ENCODE measurements at places on chromosomes 1 and 21.

DNA sequence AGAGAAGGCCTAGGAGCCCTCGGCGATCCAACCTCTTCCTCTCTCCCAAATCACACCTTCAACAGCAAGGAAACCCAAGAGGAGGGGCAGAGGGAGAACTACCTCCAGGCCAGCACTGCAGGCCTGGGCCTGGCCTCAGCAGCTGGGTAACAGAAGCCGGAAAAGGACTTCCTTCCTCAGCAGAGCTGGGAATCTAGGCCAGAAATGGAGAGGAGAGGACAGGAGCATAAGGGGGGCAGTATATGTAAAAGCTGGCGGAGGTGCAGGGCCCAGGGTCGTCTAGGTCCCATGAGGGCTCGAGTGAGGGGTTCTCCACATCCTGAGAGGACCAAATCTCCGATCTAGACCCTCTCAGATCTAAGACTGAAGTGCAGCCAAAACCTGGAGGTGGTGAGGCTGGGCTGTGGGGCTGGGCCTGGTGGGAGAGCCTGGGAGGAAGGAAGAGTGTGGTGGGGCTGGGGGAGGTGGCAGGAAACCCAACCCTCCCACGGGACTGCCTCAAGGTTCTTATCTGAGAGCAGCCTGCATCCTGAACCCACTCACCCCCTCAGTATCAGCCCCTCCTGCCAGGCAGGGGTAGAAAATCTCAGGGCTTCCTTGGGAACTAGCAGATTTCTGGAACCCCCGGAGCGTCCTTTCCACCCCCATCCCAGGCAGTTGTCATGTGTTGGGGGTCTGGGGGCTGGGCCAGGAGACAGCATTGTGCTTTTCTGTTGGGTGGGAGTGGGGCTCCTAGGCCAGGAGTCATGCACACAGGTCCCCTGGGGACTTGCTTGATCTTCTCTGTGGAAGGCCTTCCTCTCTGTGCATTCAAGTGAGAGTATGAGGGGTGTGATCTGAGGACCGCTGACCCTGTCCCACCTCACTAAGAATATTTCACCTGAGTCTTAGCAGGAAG is 33.0 kb downstream of the PIK3C2B start:
- no peak for DNase-seq

DNA sequence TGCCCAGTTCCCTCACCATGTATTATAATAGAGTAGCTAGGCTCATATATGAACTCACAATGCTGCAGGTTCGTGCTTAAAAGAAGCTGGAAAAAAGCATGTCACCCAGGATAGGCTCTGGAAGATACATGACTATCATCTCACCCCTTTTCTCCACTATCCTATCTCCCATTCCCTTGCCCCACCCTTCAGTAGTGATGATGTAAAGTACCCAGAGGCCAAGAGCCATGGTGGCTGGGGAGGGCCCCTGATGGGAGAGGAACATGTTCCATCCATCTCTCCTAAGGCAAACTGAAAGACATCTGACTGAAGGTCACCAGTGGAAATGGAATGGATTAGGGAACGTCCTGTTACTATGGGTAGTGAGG is 20.3 kb upstream of the RBBP5 start:
- DNase-seq: no peak

DNA sequence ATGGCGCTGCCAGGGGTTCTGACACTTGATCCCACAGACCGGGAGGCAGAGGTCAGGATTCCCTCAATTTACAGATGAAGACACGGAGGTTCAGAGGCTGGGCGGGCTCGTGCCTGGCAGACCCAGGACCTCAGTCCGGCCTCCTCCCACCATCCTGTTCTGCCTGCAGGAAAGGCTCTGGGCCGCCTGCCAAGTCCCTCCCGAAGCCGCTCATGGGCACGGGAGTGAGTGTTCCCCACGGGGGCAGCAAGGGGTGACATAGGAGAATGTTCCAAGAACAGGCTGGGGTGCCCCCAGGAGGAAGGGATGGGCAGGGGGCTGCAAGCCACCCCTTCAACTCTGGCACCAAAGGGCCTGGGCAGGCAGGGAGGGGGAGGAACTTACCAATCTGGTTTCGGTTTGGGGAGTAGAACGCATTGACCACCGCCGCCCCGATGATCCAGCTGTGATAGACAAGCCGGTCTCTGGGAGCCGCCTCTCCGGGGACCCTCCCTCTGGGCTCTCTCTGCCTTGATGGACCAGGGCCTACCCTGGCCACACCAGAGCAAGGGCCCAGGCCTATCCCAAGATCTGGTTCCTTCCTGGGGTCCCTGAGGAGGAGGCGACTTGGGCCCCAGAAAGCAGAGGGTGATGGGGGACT is 7.5 kb downstream of the PRXL2B start:
- DNase-seq: no peak

- DNase-seq: no peak
These were observed 2.6 kb downstream of the FNDC5 start for GRCh38 chr1:32868085-32868484.

DNA sequence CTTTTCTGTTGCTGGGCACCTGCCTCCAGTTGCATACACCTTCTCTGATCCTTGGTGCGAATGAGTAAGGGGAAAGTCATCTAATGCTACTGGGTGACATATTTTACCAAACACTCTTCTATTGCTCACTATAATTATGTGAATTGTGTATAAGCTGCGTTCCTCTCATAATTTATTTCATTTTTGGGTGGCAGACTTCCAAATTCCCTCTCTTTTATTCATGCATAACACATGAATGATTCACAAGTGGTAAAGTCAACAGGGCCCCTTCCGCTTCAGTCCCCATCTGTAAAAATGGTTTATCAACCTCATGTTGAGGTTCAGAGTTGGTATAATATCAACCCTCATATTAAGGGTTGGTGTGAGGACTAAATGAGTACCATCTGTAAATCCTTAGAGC is 3.2 kb upstream of the QSOX1 start:
- DNase-seq: no peak

DNA sequence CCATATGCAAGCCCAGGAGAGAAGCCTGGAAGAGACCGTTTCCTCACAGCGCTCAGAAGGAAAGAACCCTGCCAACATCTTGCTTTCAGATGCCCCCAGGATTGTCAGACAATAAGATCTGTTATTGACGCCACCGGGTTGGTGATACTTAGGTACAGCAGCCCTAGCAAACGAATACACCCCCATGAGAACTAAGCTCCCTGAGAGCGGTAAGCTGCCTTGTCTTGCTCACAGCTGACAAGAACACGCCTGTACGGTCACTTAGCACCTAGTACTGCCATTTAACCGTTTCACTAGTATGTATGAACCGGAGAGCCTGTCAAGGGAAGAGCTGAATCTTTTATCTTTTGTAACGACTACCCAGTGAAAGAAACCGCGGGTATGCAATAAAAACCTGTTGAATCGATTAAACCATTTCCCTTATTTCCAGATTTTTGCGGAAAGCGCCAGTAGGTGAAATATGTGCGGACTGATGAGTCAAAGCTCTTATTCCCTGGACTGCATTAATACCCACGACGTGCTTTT is 619 bp upstream of the ZBTB8B start:
- no peak for DNase-seq

DNA sequence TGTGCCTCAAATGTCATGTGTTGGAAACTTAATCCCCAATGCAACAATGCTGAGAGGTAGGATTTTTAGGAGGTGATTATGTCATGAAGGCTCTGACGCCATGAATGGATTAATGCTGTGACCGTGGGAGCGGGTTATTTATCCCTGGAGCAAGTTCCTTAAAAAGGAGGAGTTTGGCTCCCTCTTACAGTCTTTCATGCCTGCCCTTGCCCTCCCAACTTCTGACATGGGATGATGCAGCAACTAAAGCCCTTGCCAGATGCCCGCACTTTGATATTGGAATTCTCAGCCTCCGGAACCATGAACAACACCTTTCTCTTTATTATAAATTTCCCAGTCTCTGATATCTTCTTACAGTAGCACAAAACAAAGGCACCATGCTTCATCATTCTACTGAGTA is 685.3 kb upstream of the CHRM3 start:
- no peak for DNase-seq

- no peak for DNase-seq
These were observed 153.1 kb upstream of the CXADR start for GRCh38 chr21:17359781-17360180.

DNA sequence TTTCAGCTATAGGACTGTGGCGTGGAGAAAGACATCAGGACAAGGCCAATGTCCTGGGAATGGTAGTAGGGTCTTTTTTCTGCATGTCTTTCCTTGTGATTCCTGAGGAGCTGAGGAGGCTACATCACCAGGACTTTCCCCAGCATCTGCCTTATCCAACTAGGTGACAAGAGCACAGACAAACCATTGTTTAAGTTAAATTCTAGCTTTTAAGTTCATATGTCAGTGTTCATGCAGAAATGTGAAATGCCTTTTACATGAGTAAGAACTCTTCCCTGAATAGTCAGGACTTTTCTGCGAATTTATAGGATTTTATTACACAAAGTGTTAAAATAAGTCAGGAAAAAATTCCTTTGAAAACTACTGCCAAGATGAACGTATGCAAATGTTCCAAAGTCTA is 154.2 kb downstream of the PTGER3 start:
- DNase-seq: no peak

GRCh38 chr1:155463865-155464650 is 98.5 kb downstream of the ASH1L start:
- DNase-seq: no peak

GRCh38 chr1:36006941-36007500 is 76.1 kb downstream of the AGO3 start:
- no peak for DNase-seq

GRCh38 chr1:47908258-47908657 is 88.9 kb downstream of the TRABD2B start:
- DNase-seq: no peak

GRCh38 chr21:36202726-36203602 is 46.3 kb downstream of the DOP1B start:
- no peak for DNase-seq

GRCh38 chr1:238777551-238777950 is 608.8 kb upstream of the CHRM3 start:
- no peak for DNase-seq

DNA sequence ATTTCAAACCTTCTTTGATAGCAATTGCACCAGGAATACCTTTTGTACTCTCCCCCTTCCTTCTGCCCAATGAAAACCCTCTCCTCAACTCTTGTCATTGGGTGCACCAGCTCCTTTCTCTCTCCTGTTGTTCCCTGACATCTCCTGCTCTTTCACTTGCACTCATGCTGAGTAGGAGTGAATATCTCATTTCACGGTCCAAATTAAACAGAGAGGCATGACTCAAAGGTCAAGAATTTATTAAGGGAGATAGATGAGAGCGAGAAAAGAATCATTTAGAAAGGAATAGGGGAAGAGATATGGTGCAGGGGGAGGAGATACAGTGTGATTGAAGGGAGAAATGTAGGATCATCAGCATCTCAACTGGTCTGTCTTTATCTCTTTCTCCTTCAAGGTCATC is 22.1 kb downstream of the AIM2 start:
- no peak for DNase-seq

- no peak for DNase-seq
These were observed 2.7 kb downstream of the GLIS1 start for GRCh38 chr1:53736290-53736689.

Data from stimulated activated CD4-positive, alpha-beta T cell treated with anti-CD3 and anti-CD28 coated beads, Interleukin-1b, Interleukin-23, amount 100 ng/mL, for 4 hours (primary cell).